NCI-H2107 (cell line): ENCODE measurements at places on chromosomes 6 and 20.

GRCh38 chr6:75149696-75150095 lies 56.2 kb downstream of the COL12A1 start:
- no peak for DNase-seq

DNA sequence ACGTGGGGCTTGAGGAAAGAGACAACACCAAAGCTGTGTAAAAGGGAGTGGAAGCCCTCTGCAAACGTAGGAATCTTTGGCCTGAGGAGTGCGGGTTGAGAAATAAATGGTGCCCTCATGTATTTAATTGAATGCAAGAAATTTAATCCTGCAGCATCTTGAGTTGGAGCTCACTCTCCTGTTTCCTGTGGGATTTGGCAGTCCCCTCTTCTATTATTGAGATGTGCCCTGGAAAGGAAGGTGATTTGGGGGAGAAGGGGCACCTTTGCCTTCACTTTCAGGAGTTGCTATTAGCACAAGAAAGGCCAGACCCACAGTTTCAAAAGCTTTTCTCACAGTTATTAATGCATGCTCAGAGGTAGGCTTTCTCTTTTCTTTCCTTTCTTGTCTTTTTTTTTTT lies 201.4 kb upstream of the HDDC2 start:
- no peak for DNase-seq

DNA sequence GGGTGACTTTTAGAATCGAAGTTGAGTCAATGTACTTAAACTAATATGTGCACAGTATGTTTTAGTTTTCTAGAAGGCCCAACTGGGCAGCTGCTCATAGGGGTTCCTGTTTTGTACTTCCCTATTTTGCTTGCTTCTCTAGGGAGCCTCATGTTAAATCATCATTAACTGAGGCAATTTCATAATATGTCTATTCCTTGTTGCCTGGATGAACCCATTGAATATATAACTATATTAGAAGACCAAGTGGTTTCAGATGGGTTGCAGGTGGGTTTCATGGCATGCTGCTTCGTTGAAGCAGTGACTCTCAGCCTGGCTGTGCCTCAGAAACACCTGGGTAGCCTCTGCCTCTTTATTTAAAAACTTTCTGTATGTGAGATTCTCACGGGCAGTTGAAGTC lies 22.2 kb downstream of the CARMIL1 start:
- no peak for DNase-seq

DNA sequence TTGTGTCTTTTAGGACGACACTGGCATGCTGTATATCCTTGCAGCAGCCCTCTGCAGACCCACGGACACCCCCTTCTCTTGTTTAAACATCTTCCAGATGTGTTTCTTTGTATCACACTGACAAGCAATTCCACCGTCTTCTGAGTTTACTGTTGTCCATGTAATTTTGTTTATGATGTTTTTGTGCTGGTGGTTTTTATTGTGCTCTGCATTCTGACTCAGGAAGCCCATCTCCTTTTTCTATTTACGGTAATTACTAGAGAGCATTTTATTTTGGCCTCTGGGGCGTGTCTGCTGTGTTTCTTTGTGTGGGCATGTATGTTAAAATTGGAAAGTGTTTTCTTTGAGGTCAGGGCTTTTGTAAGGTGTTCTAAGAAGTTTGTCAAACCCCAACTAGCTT lies 111.9 kb downstream of the JARID2 start:
- no peak for DNase-seq
